ENCODE measurements at places on chromosomes 4 and X. TPM values are rescaled to one million over a fixed set of nuclear protein-coding genes. Genes with fewer than 3 reads are reported as not detected.
A peak's percentile ranks its signal among the peaks of the same experiment; 100 is the strongest.

DNA sequence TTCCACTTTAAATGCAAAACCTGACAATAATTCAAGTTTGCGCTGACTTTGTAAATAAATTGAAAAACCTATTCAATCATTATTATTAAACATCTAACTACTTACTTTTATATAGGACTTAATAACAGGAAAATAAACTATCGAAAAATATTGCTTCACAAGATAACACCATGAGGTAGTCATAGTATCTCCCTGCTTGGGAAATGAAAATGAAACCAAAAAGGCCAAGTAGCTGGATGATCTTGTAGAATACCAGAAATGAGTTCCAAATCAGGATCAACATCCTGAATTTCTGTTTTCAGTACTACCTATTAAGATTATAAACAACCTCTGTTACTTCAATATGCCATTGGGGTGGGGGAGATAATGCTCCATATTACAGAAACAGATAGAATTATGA is 58.9 kb downstream of the CHIC2 start:
- DNase-seq = no peak
- no peaks in the 10 kb centered on the region for H3K27me3 ChIP-seq
- no peak overlapping the region for H3K4me3 ChIP-seq
- no peaks in the 10 kb centered on the region for H3K4me1 ChIP-seq
- no peak overlapping the region for H3K27ac ChIP-seq

DNA sequence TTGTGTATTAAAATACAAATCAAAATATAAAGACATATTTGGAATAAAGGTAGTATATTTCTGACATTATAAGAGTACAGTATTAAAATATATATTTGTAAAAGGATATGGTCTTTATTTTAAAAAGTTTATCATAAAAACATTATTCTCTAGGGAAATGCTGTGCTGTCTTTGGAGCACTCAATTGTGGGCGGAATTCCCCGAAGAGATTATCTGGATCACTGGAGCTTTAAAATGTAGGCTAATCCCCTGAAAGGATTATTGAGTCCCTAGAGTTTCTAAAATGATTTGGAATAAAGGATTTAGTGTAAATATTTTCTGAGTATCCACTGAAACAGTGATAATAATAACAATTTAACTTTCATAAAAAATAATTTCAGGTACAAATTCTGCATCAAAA is 1239.4 kb downstream of the TECRL start:
- no peak overlapping the region for H3K4me3 ChIP-seq
- H3K4me1 ChIP-seq = no peaks in the 10 kb centered on the region
- no peaks in the 10 kb centered on the region for H3K36me3 ChIP-seq

DNA sequence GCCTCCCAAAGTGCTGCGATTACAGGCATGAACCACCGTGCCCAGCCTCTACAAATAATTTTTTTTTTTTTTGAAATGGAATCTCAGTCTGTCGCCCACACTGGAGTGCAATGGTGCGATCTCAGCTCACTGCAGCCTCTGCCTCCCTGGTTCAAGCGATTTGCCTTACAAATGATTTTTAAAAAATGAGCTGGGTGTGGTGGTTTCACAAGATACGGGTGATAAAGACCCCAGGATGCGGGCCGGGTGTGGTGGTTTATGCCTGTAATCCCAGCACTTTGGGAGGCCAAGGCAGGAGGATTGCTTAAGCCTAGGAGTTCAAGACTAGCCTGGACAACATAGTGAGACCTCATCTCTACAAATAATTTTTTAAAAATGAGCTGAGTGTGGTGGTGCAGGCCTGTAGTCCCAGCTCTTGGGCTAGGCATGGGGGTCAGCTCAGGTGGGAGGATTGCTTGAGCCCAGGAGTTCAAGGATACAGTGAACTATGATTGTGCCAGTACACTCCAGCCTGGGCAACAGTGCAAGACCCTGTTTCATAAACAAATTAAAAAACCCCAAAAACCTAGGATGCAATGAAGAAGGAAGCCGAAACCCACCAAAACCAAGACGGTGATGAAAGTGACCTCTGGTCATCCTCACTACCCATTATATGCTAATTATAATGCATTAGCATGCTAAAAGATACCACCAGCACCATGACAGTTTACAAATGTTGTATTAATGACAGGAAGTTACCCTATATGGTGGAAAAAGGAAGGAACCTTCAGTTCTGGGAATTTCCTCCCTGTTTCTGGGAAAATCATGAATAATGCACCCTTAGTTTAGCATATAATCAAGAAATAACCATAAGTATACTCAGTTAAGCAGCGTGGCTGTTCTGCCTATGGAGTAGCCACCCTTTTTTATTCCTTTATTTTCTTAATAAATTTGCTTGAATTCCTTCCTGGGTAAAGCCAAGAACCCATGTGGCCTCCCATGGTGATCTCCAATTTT is 27.7 kb downstream of the PDGFRA start:
- no peak overlapping the region for H3K4me3 ChIP-seq
- no peak for DNase-seq
- H3K27ac ChIP-seq = no peak overlapping the region
- no peaks in the 10 kb centered on the region for H3K36me3 ChIP-seq

GRCh38 chr4:185127021-185127925 is 15.8 kb upstream of the SLC25A4 start:
- H3K36me3 ChIP-seq = no peaks in the 10 kb centered on the region
- DNase-seq = no peak
- H3K27me3 ChIP-seq = peaks cover 5% of the 10 kb centered on the region
- H3K4me1 ChIP-seq = no peaks in the 10 kb centered on the region
- H3K27ac ChIP-seq = no peak overlapping the region

- no peak for DNase-seq
- no peak overlapping the region for H3K4me3 ChIP-seq
- no peaks in the 10 kb centered on the region for H3K36me3 ChIP-seq
- H3K27me3 ChIP-seq = no peaks in the 10 kb centered on the region
These were observed 15.1 kb downstream of the RAPGEF2 start for GRCh38 chr4:159117968-159118367.

GRCh38 chrX:104697294-104697693 is 131.3 kb downstream of the IL1RAPL2 start:
- no peak for DNase-seq
- H3K36me3 ChIP-seq = no peaks in the 10 kb centered on the region
- no peaks in the 10 kb centered on the region for H3K4me1 ChIP-seq
- H3K27ac ChIP-seq = no peak overlapping the region

GRCh38 chr4:128468123-128468989 is 180.7 kb upstream of the PGRMC2 start:
- no peak overlapping the region for H3K4me3 ChIP-seq
- H3K27ac ChIP-seq = no peak overlapping the region
- H3K4me1 ChIP-seq = no peaks in the 10 kb centered on the region
- no peaks in the 10 kb centered on the region for H3K27me3 ChIP-seq
- no peaks in the 10 kb centered on the region for H3K36me3 ChIP-seq

- peak overlapping the region; percentile 73 for H3K27ac ChIP-seq
- no peaks in the 10 kb centered on the region for H3K36me3 ChIP-seq
- DNase-seq = peak; percentile 54
- no peaks in the 10 kb centered on the region for H3K27me3 ChIP-seq
- peak overlapping the region; percentile 61 for H3K4me3 ChIP-seq
These were observed 774 bp downstream of the ARMCX2 start for GRCh38 chrX:101658661-101659491.

GRCh38 chr4:11720292-11720691 is 291.6 kb upstream of the HS3ST1 start:
- no peak overlapping the region for H3K4me3 ChIP-seq
- H3K4me1 ChIP-seq = no peaks in the 10 kb centered on the region
- no peaks in the 10 kb centered on the region for H3K36me3 ChIP-seq
- DNase-seq = no peak

GRCh38 chrX:13131396-13132137 is 87.1 kb upstream of the FAM9C start:
- H3K4me1 ChIP-seq = no peaks in the 10 kb centered on the region
- H3K27ac ChIP-seq = no peak overlapping the region
- no peaks in the 10 kb centered on the region for H3K27me3 ChIP-seq
- no peak for DNase-seq
- H3K4me3 ChIP-seq = no peak overlapping the region

GRCh38 chrX:154049209-154050112 is 29.8 kb upstream of the IRAK1 start:
- DNase-seq = no peak
- H3K4me3 ChIP-seq = no peak overlapping the region
- no peak overlapping the region for H3K27ac ChIP-seq
- no peaks in the 10 kb centered on the region for H3K4me1 ChIP-seq

DNA sequence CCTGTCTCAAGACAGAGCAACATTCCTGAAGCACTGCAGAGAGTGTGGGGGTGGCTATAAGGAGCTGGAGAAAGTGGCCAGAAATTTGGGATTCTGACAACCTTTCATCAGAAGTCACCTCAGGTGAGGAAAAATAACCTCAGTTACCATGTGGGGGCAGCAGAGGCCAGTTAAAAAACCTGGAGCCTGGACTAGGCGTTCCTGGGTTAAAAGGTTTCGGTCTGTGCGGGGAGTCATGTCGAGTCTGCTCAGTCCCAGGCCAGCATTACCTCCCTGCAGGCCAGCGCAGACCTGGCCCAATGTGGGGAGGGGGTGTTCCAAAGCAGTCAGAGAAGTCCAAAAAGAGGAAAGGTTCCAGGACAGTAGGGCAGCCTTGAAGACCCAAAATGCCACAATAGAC is 10.9 kb upstream of the NALF2 start:
- peak; percentile 25 for DNase-seq
- no peaks in the 10 kb centered on the region for H3K4me1 ChIP-seq
- no peaks in the 10 kb centered on the region for H3K36me3 ChIP-seq
- H3K4me3 ChIP-seq = no peak overlapping the region
- peaks cover 4% of the 10 kb centered on the region for H3K27me3 ChIP-seq
- H3K27ac ChIP-seq = no peak overlapping the region

DNA sequence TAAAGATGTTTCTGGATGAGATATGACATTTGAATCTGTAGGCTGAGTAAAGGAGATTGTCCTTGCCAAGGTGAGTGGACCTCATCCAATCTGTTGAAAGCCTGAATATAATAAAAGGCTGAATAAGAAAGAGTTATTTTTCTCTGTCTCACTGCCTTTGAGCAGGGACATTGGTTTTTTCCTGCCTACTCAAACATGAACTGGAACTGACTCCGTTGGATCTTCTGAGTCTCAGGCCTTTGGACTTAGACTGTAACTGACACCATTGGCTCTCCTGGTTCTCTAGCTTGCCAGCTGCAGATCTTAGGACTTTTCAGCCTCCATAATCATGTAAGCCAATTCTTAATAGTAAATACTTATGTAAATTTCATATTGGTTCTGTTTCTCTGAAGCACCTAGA is 43.5 kb downstream of the PPEF2 start:
- DNase-seq = no peak
- no peaks in the 10 kb centered on the region for H3K4me1 ChIP-seq
- H3K27ac ChIP-seq = no peak overlapping the region
- H3K4me3 ChIP-seq = no peak overlapping the region

DNA sequence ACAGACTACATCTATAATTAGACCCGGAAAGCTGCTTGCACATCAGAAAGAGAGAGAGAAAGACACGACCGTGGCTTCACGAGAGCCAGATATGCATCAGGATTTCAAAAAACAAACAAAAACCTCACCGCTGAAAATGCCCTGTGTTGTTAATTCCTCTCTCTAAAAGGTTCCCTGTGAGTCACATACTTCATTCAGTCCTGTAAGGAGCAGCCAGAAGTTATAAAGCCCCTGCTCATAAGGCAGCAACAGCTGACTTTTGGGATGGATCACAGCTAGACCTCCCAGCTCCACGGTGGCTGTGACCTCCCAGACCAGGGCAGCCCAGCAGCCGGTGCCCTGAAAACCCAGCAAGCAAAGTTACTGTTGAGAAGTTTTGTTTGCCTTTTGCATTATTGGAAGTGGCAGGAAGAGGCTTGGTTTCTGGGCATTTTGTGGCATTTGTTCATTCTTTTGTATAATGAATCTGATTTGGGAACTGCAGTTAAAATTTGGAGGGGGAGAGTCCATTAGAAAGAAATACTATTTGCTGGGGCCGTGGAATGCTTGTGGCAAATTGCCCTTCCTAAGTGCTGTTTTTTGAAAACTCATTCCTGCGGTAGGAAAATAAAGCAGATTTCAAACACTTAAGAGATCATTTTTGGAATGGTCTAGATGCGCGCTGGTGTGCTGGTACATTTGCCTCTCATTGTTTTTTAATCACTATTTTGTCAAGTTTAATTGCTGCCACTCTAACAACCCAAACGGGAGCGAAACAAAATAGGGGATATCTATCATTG is 520.4 kb downstream of the BCOR start:
- no peaks in the 10 kb centered on the region for H3K4me1 ChIP-seq
- DNase-seq = no peak
- no peak overlapping the region for H3K27ac ChIP-seq

DNA sequence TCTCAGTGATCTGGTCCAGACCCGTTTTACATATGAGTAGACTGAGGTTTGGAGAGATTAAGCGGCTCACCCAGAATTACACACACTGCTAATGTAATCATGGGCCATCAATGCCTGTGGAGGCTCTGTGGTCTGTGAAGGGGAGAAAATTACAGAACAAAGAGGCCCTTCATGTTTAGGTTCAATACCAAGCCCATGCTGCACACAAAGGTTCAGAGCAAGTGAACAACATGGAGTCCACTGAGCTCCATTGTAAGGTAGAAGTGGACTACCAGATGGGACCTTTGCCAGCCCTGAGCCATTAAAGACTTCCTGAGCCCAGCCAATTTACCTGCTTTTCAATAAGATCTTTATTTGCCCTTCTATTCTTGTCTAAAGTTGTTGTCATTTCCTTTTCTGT is 109.8 kb downstream of the LUZP4 start:
- H3K36me3 ChIP-seq = no peaks in the 10 kb centered on the region
- no peak for DNase-seq
- no peak overlapping the region for H3K4me3 ChIP-seq
- no peaks in the 10 kb centered on the region for H3K27me3 ChIP-seq

DNA sequence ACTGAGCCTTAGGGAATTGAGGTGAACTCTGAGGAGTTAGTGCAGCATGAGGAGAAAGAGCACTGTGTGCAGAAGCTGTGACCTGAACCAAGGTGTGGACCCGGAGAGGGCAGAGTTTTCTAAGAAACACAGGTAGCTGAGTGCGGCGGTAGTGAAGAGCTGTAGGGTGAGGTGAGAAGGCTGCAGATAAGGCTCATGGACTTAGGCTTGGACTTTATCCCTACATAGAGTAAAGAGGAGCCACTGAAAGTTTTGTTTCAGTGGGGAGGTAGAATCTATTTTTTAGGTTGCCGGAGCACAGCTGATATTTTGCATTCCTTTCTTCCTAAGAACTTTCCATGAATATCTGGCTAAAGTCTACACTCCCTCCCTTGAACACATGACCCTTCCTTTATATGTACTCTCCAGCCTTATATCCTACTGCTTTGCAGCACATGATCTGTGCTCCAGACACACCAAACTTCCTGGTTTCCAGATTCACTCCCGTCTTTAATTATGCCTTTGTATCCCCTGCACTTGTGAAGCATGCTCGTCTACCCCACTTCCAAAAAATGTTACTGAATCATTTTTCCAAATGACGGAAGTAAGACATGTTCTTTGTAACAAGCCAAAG is 10.6 kb upstream of the PGRMC2 start:
- H3K27me3 ChIP-seq = no peaks in the 10 kb centered on the region
- no peak overlapping the region for H3K4me3 ChIP-seq
- no peak overlapping the region for H3K27ac ChIP-seq
- no peaks in the 10 kb centered on the region for H3K36me3 ChIP-seq
- H3K4me1 ChIP-seq = no peaks in the 10 kb centered on the region

- DNase-seq = peak; percentile 58
- H3K27me3 ChIP-seq = no peaks in the 10 kb centered on the region
- peaks cover 18% of the 10 kb centered on the region for H3K4me1 ChIP-seq
- no peaks in the 10 kb centered on the region for H3K36me3 ChIP-seq
These were observed 26.7 kb downstream of the HTT-AS start for GRCh38 chr4:3047464-3048286.

Gene DGKK
- 0.96 TPM for total RNA-seq

Gene LINC00632
- total RNA-seq = 9.5 TPM

Gene AMTN
- not detected for total RNA-seq

Gene CT55
- not detected for total RNA-seq

Gene STS
- 0.51 TPM for total RNA-seq

Gene BRS3
- not detected for total RNA-seq

Gene NUDT10
- 0.19 TPM for total RNA-seq

Gene C4orf33
- total RNA-seq = 13.8 TPM

Gene CXorf51B
- not detected for total RNA-seq

Gene PTPN13
- 0.16 TPM for total RNA-seq
